Fibroblast of gingiva (primary cell): ENCODE measurements at places on chromosomes 12 and 14.

DNA sequence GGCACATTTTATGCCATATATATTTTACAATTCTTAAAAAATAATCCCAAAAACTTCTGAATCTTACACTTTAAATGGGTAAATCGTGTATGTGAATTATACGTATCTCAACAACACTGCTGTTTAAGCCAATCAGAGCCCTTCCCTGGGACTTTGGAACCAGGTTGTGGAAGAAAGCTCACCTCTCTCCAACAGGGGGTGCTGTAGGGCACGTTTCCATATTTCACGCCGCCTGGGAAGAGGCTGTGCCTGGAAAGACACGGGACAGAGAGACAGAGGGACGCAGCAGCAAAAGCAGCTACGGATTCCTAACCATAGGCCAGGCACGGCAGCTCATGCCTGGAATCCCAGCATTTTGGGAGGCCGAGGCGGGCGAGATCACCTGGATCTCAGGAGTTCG lies 29.4 kb upstream of the FBRSL1 start:
- no peak for DNase-seq

GRCh38 chr12:91123236-91123916 lies 12.1 kb upstream of the LUM start:
- DNase-seq, result no peak

GRCh38 chr14:100556140-100556475 lies 31.1 kb downstream of the BEGAIN start:
- no peak for DNase-seq

DNA sequence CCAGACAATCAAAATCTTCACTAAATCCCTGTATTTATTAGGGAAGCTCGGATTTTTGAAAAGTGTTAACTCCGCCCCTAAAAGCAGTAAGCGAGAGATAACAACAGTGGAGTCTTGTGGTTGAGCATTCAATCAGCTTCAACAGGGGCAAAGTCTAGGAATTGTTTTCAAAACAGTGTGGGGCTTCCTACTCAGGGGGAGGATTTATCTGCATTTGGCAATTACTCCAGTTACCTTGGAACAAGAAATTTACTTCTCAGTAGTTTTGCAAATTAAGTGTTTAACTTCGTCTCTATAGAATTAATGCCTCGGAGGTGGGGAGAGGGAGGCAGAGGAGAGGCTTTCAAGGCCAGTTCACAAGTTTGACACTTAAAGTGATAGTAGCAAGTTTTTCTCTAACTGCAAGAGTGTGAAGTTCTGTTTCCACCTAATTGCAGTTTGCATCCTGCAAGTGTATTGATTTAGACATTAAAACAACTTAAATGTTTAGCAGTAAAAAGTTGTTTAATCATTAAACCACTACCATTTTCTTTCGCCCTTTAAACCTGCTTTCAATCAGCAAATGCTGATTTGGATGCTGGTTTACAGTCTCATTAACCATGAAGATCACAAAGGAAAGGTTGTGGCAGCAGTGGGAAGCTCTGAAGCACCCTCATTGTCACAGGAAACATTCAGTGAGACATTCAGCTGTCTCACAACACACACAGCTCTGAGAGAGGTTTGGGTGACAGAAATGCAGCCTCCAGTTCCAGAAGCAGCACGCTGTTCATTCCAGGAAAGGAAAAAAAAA lies 102.0 kb downstream of the HMGA2 start:
- no peak for DNase-seq
